ENCODE measurements at places on chromosomes 7 and 10.

DNA sequence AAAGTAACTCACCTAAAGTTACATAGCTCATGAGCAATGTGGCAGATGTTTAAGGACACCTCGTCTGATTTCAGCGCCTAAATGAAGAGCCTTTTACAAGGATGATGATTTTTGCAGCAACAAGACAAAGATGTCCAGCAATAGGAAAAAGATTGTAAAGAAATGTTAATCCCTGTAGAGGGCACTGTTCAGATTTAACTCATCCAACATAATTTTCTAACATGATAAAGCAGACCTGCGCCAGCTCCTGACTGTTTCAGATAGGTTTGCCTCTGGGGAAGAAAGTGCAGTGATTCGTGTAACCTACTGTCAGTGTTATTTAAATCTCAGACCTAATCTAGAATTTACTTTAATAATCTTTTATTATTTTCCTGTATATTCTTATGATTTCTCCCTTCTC, 595.2 kb downstream of the AUTS2 start:
- ATAC-seq: no peak

GRCh38 chr10:62811159-62811875, 4.8 kb downstream of the EGR2 start:
- peak; percentile 76 for ATAC-seq

DNA sequence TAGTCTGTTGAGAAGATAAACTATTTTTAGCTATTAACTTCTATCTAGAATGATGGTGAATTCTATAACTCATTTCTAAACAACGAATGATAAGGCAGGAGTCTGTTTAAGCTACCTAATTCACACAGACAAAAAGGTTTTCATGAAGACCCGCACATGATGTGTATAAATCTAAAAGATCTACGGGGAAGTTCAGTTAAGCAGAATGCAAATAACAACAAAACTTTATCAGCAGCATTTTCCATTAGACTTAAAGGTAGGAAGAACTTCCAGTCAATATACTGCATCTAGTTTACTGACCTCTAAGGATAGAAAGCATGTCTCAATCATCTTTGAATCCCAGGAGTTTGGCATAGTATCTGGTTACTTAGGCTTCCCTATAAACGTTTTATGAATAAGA, 62.6 kb downstream of the CDK6 start:
- no peak for ATAC-seq

- ATAC-seq: no peak
These were observed 12.4 kb downstream of the MTPN start for GRCh38 chr7:135964791-135965190.

DNA sequence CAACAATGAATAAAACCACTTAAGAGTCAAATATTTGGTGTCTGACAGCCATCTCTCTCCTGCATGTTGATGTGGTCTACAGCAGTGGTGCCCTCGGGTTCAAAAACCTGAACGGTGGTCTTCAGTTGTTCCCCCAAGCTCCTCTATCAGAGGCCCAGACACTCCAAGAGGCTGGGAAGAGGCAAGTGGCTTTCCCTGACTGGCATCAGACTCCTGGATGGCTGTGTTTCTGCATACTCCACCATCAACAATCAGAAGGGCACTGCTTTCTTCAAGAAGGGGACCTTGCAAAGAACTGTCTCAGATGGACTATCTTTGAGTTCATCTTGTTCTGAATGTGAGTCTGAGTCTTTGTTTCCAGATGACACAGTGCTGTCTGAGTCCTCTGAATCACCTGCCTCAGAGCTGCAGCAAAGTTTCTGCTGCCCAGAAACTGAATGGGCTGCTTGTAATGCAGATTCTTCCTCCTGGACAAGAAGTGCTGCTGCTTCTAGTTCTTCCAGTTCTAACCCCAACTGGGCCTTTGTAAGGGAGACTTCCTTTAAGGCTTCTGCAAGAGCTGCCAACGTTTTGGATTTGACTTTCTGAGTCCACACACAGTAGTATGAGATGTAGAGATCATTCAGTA, 5.9 kb upstream of the SGMS1 start:
- ATAC-seq: no peak

DNA sequence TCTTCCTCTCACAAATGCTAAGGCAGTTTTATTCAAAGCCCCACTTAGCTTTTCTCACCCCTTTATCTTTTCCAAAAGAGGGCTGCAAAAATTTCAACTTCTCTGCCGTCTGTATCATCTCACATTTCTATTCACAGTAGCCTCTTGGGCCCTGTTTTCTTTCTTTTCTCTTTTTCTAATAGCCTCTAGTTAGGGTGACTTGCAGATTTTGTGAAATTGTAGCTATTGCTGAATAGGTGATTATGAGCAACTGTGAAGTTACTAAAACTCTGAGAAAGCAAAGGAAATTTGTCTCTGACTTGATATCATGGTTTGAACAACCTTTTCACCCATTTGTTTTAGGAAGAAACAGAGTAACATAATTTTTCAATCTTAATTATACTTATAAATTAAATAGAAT, 29.2 kb downstream of the EXOC4 start:
- no peak for ATAC-seq

DNA sequence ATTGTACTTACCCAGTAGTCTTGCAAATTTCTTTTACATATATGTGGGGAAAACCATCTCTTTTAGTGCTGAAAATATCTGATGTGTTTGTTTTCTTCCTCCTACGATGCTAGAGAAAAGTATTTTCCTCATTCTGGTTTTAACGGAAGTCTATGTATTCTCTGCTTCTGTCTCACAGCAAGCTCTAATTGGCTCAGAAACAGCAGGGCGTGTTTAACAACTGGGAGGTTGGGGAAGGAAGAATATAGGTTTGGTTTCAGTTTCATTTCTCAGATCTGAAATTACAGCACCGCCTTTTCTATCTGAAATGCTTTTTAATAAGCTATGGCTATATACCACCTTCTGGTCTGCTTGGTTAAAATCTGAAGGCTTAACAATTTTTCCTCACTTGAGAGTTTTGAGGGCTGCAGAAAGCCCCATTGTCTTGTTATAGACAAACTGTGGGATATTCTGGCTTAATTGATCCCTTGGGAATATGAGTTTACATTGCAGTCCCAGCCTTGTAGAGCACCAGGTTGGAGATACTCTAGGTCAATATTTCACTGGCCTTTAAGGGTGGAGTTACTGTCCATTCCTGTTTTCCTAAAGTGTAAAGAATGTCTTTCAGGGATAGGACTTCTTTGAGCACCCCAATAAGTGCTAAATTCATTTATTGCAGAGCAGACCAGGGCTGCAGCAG, at the start of gene SAMD9:
SAMD9 (minus strand) TSS at position 128 of the 679 bp plus-strand sequence. CDS start 11,882 bp downstream, outside the sequence.
- ATAC-seq: peak; percentile 99

DNA sequence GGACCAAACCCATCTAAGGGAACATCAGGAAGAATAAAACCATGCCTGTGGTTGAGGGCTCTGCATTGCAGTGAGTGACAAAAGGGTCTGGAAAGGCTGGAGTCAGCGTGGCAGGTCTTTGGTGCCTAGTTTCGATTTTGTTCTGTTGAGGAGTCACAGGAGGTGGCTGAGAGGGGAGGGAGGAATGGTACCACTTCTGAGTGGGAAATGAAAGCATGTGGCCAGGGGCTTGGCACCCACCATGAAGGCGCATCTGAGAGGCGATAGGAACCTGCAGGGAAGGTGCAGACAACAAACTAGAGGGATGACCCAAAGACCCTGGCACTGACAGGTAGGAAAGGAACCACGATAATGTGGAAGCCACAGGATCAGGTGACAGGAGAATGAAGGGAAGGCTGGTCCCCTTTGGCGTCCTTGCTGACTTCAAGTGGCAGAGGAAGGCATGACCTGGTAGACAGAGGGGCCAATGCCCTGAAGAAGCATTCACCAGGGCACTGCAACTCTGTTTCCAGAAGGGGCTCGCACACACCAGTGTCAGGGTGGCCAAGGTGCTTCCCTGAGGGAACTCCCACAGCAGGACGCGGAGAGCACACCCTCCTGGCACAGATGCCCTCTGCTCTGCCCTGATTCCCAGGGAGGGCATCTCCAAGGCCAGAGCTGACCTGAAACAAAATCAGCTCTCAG, 41.7 kb downstream of the HIPK2 start:
- no peak for ATAC-seq

GRCh38 chr7:151558575-151558974, 38.9 kb upstream of the RHEB start:
- ATAC-seq: no peak

DNA sequence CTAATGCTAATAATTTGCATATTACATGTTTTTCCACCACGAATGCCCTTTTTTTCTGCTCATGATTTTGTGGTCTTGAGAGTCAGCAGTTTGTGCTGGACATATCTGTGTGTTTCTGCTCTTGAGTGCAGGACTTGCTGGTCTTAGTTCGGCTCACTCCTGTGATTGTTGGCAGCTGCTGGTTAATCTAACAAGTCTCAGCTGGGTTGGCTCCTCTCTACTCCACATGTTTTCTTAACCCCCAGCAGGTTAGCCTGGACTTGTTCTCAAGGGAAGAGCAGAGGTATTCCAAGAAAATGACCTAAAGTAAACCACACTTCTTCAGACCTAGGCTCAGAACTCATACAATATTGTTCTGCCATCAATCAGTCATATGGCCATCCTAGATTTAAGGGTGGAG, 1238.9 kb downstream of the XPNPEP1 start:
- no peak for ATAC-seq

DNA sequence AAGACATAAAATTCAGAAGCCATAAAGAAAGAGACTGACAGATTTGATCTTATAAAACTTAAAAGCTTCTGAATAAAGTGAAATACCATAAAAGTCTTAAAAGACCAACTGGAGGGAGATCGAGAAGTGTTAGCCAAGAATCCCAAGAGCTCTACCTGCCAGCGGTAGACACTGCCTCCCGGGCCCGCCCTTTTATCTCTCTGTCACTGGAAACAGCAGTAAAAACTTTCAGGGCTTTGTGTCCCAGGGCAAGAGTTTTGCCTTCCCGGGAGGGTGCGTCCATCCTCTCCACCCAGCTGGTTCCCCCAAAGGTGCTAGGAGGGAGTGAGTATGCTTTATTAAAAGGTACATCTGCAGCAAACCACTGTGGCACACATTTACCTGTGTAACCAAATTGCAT, 5.8 kb downstream of the PLA2G12B start:
- no peak for ATAC-seq

- no peak for ATAC-seq
These were observed 48.4 kb downstream of the SYPL1 start for GRCh38 chr7:106063692-106064091.

- ATAC-seq: no peak
These were observed 133.9 kb downstream of the C10orf105 start for GRCh38 chr10:71585564-71586290.

DNA sequence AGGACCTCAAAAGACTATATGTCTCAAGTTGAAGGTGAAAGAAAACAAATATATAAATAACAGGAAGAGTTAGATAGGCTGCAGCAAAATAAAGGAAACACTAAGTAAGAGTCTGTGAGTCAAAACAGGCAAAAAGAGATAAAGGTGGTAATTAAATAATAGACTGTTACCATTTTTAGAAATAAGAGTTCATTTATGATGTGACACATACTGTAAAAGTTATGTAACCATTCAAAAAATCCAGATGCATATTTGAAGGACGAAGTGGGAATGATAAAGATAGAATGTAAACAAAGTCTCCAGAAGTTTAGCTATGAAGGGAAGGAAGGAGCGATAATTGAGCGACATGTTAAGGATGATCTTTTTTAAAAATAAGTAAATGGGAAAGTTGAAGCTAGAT, 50.5 kb downstream of the HECTD2 start:
- ATAC-seq: no peak

GRCh38 chr10:42769673-42770072, 12.9 kb upstream of the BMS1 start:
- no peak for ATAC-seq

GRCh38 chr10:22086730-22087401, 83.3 kb upstream of the DNAJC1 start:
- ATAC-seq: no peak

DNA sequence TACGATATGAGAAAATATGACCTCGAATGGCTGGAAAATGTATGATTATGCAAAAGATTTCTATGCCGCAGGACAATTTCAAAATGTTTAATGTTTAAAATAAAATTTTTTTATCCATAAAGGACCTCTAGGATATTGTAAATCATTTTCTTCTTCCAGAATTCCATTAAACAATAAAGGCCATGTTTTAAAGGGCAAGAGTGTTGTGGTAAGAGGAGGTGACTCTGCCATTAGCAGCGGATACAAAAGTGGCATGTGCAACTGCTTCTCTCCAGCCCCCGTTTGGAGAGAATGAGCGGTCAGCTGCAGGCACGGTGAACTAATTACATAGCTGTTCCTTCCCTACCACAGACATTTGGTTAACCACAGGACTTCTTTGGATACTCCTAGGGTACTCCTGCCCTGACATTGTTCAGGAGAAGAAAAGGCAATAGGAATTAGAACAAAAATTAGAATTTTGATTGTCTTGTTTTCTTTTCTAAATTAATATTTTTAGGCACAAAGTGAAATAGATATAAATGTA, 63.8 kb downstream of the HBP1 start:
- ATAC-seq: no peak

DNA sequence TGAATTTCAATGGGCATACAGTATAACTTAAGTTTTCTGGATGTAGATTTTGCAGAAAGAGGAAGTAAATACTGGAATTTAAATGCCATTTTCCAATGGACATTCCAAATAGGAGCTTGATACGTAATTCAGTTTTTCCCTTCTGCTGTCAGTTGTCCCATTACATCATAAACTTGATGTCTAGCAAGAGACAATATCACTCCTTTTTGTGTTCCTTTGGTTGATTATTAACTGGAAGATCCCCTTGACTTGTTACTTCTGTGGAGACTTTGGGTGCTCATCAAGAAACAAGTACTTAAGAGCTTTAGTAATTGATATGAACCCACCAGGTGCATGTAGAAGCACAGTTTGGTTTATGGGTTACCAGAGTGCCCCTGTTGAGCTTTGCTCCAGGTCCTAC, 116.1 kb downstream of the ST7 start:
- ATAC-seq: no peak

DNA sequence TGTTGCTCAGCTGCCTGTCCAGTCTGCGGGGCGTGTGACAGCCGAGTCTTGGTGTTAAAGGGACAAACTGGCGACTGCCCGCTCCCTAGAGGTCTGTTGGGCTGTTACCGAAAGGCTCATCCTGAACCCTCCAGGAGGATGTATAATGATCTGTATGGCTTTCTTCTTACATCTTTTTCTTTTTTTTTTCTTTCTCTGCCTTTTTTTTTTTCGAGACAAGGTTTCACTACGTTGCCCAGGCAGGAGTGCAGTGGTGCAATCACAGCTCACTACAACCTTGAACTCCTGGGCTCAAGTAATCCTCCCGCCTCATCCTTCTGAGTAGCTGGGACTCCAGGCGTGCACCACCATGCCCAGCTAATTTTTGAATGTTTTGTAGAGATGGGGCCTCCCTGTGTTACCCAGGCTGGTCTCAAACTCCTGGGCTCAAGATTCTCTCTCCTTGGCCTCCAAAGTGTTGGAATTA, 857 bp downstream of the INTS15 start:
- ATAC-seq: no peak

DNA sequence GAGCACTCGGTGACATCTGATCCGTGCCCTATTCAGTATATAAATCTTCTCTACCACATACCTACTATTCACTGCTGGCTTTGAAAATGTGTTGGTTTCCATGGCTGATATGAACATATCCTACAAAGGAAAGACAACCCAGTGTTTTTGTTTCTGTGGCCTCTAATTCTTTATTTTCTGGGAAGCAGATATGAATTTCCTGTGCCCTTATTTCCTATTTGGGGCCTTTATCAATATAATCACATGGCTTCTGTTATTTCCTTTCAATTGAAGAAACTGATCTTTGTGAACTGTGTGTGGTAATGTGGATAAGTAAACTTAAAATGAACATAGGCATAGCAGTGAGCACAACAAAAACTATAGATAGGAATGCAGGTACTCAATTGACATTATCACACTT, 10.6 kb downstream of the CCNJ start:
- ATAC-seq: no peak

All from stimulated activated memory B cell treated with anti-CD40 and anti-IgM and Interleukin-4, amounts not matched to agents 10 μg/mL and 1 μg/mL and 100 μg/mL, for 72 hours (primary cell).